HuH-7 (cell line): ENCODE measurements at places on chromosomes 6 and 20.

DNA sequence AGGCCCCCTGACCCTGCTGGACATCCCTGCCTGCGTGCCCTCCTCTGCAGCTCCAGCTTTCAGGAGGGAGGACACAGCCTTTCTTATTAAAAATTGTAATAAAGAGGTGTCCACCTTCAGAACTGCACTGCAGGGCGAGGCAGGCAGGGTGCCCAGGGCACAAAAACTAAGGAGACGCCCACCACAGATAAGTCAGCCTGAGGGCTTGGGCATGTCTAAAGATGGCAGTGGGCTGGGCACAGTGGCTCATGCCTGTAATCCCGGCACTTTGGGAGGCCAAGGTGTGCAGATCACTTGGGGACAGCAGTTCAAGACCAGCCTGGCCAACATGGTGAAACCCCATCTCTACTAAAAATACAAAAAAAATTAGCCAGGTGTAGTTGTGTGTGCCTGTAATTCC is 7.0 kb upstream of the C20orf144 start:
- DNase-seq: no peak

DNA sequence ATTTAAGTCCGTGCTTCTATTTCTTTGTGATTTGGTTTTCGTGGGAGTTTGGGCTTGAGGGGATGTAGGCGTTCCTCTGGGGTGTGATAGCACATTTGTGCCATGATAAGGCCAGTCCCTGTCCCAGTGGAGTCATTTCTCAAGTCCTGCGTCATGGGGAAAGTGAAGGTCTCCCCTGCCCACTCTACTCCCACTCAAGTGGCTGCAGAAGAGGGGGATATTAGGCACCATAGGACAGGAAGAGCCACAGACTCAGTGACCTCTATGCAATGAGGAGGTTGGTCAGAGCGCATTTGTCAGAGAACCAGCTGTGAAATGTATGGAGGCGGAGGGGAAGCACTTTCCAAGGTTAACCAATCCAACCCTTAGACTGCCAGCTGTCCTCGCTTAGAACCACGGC is 51.9 kb upstream of the EDN1 start:
- no peak for DNase-seq

GRCh38 chr6:1756472-1757129 is 146.9 kb downstream of the FOXC1 start:
- DNase-seq: no peak

GRCh38 chr6:119308991-119309657 is 40.4 kb downstream of the MAN1A1 start:
- no peak for DNase-seq

DNA sequence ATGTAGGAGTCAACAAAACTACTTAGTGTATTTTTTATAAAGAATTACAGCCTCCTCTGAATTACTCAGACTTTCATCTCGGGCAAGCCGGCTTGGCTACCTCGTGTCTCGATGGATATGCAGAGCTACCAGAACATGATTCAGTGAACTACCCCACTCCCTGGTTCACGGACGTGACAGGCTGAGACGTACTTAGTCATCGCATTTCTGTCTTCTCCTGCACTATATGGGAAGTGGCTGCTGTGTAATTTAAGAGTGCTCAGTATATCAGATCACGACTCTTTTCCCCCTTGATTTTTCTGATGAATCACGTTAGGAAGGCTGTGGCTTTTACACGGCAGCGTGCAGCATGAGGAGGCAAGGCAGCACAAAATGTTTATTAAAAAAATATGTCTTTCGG is 302.7 kb upstream of the ZFP64 start:
- no peak for DNase-seq

DNA sequence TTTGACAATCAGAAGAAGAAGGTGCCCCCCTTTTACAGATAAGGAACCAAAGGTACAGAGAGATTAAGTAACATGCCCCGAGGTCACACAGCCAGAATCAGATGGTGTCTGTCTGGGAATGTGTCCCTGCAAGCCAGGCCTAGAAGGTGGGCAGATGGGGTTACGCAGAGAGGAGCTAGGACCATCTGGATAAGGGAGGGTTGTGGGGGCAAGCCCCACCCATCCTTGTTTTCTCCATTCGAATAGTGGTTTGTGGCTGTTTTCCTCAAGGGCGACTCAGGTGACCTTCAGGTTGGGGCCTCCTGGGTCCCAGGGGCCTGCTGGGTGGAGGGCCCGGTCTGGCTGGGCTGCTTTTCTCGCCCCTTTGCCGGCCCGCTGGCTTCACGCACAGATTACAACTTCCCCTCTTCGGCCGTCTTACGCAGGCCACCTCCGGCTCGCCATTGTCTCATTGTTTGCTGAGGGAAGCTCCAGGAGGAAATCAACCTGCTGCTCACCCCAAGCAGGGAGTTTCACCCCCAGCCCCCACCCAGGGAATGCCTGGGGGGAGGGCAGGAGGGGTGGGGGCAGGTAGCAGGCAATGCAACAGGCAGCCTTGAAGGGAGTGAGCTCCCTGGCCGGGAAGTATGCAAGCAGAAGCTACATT is 30.8 kb upstream of the CSNK2A1 start:
- DNase-seq: no peak

- DNase-seq: no peak
Observed at GRCh38 chr6:124769811-124770544, 192.3 kb upstream of the RNF217 start.

- no peak for DNase-seq
Observed at GRCh38 chr20:971346-971745, 30.8 kb downstream of the RSPO4 start.

DNA sequence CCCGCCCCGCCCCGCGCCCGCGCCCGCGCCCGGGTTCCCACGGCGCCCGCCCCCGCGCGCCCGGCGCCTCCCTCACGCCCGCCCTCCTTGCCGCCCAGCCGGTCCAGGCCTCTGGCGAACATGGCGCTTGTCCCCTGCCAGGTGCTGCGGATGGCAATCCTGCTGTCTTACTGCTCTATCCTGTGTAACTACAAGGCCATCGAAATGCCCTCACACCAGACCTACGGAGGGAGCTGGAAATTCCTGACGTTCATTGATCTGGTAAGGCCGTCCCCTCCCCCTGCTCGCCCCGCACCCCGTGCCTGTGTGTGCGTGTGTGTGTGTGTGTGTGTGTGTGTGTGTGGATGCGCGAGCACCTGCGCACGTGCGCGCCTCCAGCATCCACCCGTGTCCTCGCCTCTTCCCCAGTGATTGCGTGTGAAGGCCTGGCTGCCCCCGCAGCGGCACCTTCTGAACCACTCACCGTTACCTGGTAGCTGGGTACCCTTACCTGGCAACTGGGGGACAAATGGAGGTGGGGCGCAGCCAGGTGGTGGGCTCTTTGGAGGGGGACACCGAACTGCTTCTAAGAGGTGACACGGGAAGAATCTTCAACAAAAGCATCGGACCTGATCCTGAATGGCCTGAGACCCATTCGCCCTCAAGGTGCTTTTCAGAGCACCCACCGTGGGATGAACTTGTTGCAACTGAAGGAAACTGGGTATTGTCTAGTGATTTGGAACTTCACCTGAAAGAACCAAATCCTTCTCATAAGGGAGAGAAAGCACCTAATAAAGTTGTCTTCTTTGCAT is at the start of gene AIG1:
Gene AIG1, plus strand, starts transcription at position 84 of the 791 bp plus-strand sequence. Its CDS starts 37 bp downstream, at position 121.
- DNase-seq: peak; percentile 32

DNA sequence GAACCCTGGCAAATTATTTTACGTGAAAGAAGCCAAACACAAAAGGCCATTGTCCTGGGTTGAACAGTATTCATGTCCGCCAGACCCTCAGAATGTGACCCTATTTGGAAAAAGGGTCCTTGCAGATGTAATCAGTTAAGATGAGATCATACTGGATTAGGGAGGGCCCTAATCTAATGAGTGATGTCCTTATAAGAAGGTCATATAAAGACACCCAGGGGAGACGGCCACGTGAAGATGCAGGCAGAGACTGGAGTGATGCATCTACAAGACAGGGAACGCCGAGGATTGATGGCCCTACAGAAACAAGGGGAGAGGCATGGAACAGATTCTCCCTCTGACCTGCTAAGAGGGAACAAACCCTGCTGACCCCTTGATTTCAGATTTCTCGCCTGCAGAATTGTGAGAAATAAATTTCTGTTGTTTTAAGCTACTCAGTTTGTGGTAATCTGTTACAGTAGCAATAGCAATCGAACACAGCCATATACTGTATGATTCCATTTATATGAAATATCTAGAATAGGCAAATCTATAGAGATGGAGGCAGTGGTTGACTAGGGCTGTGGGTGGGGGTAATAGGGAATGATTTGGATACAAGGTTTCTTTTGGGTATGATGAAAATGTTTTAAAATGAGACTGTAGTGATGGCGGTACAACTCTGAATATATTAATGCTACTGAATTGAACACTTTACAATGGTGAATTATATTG is 132.9 kb upstream of the NUP153 start:
- DNase-seq: no peak

DNA sequence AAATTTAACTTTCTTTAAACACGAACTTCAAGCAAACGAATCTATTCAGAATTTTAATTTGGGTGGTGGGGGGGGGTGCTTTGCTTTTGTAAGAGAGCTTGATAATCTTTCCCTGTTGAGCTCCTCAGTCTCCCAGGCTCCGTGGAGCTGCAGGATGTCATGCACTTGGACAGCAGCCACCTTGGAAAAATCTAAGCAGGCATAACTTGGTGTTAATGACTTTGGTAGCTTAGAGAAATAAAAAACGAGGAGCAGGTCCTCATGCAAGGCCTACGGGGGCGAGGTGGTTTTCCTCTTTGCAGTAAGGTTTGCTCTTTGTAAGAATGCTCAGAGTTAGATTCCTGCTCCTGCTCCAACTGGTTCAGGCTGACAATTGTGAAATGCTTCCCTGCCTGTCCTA is 102.3 kb downstream of the EDN1 start:
- no peak for DNase-seq

DNA sequence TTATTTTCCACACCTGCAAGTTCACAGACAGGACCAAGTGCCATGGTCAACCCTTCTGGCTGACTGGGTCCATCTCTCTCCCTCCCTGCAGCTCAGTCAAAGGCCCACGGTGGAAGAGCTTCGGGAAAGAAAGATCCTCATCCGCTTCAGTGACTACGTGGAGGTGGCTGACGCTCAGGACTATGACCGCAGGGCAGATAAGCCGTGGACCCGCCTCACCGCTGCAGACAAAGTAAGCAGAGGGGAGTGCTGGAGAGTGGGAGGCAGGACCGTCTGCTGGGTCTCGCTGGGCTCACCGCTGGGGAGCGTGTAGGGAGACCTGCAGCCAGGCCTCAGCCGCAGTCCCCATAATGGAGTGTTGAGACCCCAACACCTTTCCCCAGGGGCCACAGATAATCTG is 45.0 kb downstream of the TBC1D7 start:
- DNase-seq: no peak

GRCh38 chr6:36269834-36270705 is at the start of gene PNPLA1:
TSS of gene PNPLA1 (plus strand) at chr6:36270060. CDS start at chr6:36270460, 400 bp downstream.
- no peak for DNase-seq

DNA sequence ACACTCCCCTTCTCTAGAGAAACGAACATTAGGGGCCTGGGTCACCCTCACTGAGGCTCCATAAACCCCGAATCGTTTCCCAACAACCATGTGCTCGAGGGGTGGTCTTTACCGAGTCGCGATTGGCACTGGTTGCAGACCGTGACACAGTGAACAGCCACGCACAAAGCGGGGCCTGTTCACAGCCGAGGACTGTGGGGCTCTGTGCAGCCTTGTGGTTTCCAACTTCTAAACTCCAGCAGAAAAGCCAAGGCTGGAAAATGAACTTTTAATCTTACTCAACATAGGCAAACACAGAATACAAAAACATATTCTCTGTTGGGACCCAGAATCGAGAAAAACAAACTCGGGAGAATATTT is 19.0 kb downstream of the RRBP1 start:
- no peak for DNase-seq

GRCh38 chr6:36550473-36551000 is 3.3 kb upstream of the STK38 start:
- no peak for DNase-seq

- DNase-seq: no peak
Observed at GRCh38 chr6:128438393-128438792, 82.0 kb downstream of the PTPRK start.

- DNase-seq: no peak
Observed at GRCh38 chr6:151379933-151380847, 11.2 kb downstream of the ZBTB2 start.

DNA sequence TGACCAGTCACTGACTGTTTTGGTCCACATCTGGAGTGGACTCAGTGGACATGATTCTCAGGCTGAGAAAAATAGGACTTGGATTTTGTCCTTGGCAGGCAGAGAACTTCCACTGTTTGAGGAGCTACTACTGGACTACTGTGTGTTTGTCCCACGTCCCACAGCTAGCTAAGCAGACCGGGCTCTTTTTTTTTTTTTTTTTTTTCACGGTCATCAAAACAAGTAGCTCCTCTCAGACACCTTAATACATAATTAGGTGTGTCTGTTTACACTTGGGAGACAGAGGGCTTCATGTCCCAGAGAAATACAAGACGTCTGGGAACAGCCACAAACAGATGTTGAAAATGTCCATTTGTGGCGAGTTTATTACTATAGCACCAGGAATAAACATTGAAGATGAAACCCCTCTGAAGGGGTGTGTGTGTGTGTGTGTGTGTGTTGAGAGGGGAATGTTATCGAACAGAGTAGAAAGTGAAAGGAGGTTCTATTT is 155.0 kb upstream of the SUPT3H start:
- no peak for DNase-seq

GRCh38 chr20:54559890-54560289 is 84.5 kb downstream of the DOK5 start:
- DNase-seq: no peak

DNA sequence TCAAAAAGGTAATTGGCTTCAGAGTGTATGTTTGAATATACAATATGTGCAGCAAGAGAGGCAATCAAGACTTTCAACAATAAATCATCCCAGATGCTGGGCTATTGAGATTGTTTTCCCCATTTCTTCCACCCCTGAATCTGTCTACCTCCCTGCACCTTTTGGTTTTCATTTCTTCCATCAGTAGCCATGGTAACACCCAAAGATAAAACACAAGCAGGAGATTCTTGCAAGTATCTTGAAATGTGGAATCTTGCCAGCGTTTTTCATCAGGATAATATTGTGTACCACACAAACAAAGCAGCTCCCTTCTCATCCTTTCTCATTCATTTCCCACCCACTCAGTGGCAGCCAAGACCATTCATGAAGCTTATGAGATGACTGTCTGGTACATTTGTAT is 73.0 kb upstream of the NRSN1 start:
- DNase-seq: no peak

DNA sequence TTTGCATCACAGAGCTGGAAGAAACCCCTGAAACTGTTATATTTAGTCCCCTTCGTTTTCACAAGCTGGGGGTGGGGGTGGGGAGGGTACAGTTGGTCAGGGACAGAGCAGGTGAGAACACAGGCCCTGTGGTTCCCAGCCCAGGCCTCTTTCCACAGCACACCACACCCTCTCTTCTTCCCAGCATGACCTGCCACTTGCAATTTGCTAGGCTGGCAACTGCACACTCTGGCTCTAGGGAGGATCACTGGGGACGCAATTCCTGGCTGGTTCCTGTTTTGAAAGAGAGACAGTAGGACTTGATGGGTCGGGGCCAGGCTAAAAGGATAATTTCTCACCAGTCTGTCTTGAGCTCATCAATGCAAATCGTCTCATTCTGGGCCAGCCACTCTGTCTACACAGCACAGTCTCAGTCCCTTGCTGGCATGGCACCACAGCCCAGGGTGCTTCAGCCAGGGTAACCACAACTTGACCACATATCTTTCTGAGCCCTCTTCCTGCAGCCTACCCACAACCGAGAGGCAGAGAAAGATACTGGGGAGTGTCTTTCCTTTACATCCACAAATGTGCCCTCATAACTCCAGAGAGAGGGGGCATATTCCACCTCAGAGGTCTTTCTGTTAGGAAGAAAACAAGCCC is 41.7 kb upstream of the EMILIN3 start:
- no peak for DNase-seq

GRCh38 chr20:41632896-41633295 is 14.7 kb upstream of the CHD6 start:
- no peak for DNase-seq
